ENCODE measurements at places on chromosomes 1 and 21. TPM values are rescaled to one million over a fixed set of nuclear protein-coding genes. Genes with fewer than 3 reads are reported as not detected.

The ZYG11A gene
- 0.64 TPM for total RNA-seq

The CDC42 gene
- 251 TPM for total RNA-seq

The CELA2A gene
- not detected for total RNA-seq

The SSX2IP gene
- total RNA-seq, result 17.8 TPM

The PTP4A2 gene
- 155 TPM for total RNA-seq

The SERTAD4 gene
- 8.3 TPM for total RNA-seq

The TSSK3 gene
- 1.8 TPM for total RNA-seq

The GPR37L1 gene
- 1.1 TPM for total RNA-seq
